ENCODE measurements at places on chromosomes 6 and 20.

DNA sequence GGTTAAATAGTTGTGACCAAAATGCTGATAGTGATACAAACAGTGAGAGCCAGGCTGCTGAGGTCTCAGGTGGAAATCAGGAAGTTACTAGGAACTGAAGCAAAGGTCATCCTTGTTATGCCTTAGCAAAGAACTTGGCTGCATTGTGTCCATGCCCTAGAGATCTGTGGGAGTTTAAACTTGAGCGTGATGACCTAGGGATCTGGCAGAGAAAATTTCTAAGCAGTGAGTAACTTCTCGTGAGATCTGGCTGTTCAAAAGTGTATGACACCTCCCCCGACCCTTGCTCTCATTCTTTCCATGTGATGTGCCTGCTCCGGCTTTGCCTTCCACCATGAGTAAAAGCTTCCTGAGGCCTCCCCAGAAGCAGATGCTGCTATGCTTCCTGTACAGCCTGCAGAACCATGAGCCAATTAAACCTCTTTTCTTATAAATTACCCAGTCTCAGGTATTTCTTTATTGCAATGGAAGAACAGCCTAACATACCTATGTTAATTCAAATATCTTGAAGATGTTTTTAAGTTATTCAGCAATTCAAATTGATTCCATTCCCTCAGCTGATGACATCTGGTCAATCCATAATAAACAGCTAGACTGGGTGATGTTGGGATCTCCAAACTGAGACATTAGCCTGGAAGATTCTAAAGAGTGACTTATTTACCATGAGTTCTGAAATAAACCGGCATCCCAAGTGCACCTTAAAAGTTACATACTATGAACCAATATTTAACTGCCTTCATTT, 33.8 kb downstream of the KIF16B start:
- DNase-seq = no peak

DNA sequence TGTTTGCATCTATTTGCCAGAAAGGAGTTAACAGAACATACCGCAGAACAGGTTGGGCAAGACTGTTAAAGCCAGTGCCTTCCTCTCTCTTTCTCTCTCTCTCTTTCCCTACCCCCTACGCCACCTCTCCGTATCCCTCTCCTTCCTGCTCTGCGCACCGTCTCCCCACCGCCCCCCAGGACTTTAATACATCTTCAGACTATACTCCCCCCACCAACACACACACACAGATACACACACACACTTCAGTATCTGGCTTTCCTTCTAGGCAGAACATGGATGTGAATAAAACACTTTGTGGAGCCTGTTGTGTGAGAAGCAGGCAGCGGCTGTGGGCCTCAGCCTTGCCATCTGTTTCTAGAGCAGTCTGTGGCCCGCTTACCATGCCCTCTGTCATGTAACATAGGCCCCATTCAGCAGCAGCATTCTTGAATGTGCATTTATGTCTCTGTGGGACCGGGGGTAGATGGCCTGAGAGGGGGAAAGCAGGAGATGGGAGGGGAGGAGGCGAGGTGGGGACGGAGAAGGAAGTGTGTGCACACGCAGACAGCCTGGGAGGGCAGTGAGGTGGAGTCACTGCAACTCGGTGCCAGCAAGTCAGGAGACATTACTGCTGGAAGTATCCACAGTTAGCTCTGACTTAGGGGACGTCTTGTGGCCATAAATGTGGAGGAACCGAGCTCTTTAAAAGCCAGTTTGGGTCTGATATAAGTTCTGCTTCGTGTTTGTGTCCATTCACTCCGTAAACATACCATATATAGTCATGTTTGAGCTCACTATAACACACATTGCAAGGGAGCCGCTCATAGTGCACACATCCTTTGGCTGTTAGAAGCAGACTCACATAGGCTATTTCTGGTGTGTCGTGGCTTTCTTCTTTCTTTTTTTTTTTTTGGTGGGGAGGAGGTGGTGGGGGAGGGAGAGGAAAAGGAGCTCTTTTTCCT, 38.4 kb downstream of the RREB1 start:
- no peak for DNase-seq

DNA sequence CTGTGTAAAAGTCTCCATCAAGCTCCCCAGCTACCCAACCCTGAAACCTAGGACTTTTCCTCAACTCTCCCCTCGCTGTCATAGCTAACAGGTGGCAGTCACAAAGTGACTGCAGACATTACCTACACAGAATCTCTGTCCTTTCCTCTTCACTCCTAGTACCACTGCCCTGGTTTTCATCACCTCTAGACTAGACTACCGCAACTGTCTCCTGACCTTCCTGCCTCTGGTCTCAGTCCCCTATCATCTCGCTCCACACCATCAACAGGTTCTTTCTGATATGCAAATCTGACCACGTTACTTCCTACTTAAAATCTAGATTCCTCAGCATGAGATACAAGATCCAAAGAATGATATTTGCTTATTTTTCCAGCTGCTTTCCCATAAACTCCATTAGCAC, 93.8 kb downstream of the SMLR1 start:
- DNase-seq = no peak

DNA sequence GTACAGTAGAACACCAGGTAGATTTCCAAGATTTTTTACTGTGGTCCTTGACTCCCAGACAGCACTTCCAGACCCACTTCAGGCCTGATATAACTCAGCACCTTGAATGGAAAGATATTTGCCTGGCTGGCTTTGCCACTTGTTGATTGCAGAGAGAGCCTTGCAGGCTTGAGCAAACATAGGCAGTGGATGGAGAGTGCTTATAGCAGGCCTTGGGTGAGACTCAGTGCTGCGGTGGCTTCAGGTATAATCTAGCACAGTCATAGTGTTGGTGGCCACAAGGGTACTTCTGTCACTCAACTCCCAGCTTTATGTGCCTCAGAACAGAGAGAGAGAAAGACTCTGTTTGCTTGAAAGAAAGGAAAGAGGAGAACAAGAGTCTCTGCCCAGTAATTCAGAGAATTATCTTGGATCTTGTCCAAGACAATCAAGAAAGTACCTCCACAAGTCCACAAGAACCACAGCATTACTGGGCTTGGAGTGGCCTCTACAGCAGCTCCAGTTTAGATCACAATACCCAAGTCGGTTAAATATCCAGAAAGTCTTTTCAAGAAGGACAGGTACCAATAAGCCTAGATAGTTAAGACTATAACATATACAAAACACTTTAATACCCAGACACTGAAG, 70.5 kb upstream of the FKBP1C start:
- DNase-seq = no peak

GRCh38 chr6:62262283-62262682, 23.7 kb downstream of the KHDRBS2 start:
- no peak for DNase-seq

DNA sequence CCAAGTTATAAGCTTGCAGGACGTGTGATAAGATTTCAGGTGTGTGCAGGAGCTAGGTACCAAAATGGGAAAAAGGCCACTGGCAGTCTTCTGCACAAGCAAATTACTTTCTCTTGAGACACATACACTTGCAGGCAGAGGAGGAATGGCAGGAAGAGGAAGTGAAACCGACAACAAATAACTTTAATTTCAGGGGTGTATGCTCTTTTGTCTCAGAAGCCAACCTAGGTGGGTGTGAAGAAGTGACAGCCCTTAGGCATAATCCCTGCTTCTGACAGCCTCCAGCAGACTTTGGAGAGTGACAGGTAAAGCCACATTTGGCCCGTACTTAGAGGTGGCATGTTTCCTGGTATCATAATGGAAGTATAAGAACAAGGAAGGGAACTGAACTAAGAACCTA, 118.8 kb upstream of the TRAF3IP2 start:
- DNase-seq = peak; percentile 44

DNA sequence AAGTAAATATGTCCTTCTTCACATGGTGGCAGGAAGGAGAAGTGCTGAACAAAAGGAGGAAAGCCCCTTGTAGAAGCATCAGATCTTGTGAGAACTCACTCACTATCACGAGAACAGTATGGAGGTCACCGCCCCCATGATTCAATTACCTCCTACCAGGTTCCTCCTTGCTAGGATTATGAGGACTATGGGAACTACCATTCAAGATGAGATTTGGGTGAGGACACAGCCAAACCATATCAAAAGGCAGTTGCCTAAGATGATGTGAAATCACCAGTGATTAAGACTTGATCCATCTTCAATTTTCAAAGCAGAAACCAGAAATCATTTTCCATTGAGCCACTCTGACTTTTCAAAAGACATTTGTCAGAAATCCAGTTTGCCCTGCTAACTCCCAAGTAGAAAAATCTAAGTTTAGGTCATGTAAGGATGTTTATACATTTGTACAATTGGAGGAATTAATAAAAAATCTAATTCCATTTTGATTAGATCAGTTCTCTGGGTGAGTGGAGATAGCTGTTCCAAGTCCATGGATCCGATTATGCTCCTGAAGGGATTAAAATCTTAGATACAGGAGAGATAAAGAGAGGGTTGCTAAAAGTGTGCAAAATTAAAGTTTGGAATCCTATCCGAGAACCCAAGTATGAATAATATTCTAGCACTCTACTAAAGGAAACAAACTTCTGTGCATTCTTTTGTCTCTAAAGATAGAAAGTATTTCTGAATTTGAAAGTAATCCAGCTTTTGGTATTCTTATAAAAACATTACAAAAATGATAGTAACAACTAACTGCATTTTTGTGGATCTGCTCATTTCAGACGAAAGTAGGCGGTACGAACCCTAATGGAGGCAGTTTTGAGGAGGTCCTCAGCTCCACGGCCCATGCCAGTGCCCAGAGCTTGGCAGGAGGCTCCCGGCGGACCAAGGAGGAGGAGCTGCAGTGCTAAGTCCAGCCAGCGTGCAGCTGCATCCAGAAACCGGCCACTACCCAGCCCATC, 39.5 kb downstream of the HDDC2 start:
- DNase-seq = no peak

DNA sequence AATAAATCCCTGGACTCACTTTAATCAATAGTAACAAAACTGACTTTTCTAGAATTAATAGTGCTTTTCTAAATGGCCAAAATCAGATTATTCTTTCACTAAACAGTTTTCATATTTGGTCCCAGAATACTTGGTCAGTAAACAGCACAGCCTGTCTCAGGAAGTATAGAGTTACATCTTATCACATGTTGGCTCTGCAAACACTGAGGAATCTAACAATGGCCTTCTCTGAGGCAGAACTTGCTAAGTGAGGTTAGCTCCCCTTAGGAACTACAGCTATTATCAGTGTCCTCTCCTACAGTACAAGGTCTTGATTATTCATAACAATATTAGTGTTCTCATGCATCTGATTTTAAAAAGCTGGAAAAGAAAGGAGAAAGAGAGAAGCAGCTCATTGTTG, 1622.8 kb downstream of the HACE1 start:
- DNase-seq = no peak

GRCh38 chr6:140124498-140124897, 750.0 kb upstream of the CITED2 start:
- no peak for DNase-seq

DNA sequence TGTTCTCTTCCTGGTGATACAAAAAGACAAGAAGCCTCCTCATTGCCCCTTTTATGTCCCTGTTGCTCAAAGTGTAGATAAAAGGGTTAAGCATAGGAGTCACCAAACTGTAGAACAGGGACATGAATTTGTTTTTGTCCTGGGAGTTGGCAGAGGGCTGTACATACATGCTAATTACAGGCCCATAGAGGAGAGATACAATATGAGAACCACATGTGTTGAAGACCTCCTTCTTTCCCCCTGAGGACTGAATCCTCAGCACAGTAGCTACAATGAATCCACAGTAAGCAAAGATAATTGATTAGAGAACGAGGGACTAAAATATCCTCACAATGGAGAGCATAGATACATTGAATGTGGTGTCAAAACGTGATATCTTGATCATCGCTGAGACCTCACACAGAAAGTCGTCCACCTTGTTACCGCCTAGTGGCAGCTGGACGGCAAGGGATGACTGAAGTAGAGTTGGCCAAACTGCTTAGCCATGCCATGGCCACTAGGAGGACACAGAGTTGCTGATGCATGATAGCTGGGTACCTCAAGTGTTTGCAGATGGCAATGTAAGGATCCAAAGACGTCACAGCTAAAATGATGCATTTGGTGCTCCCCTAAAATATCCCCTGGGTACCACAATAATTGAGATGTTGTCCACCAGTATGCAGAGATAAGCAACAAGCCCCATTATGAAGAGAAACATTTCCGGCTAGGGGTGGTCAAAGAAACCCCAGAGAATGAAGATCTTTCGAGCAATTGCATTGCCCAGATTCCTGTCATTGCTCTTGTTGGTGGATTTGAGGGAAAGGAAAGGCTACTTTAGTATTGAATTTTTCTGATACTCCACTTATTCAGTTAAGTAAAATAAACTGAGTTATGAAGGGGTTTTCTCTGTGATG, 15.0 kb downstream of the OR2B3 start:
- peak; percentile 12 for DNase-seq

- DNase-seq = no peak
Measured at GRCh38 chr6:14476793-14477531, 359.4 kb downstream of the CD83 start.

- DNase-seq = no peak
Measured at GRCh38 chr6:89260310-89260709, 43.2 kb upstream of the GABRR1 start.

- DNase-seq = no peak
Measured at GRCh38 chr6:1025821-1026220, 286.1 kb upstream of the FOXQ1 start.

DNA sequence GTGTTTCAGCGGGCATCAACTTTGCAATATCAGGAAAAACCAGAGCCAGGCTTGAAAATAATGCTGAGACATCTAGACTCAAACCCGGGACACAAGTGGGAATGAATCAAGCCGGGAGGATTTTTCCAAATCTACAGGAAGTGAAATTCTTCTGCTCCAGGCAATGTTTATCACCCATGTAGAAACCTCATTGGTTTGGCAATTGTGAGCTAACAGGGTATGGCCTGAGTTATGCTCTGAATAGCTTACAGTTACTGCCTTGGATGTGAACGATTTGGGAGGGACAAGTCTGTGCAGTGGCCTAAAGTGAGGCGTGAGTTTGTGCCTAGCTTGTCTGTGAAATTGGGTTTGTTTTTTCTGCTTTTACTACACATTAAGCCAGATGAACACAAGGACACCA, 87.4 kb downstream of the PCSK2 start:
- DNase-seq = no peak

DNA sequence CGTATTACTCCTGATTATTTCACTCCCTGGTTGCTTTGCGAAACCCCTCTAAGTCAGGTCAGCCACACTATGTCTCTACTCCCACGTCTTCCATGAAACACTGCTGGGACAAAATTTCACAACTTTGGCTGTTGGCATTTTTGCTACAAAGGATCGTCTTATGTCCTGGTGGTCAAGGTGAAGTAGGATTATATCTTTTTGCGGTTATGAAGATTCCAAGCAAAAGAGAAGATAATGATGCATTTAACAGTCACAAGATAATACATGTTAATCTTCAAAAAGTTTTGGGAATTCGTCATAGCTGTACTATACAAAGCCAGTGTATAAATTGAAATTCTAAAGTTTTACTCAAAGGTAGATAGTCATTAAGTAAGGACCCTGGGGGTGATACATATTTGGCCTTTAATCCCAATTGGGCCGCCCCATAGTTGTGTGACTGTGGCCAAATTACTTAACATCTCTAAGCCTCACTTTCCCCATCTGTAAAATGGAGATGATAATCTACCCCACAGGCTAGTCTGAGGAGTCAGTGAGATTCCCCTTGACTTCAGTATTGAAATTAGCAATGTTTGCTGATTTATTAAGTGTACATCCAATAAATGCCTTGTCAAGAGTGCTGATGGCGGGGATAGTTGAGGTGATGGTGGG, 212.1 kb downstream of the ARID1B start:
- no peak for DNase-seq

GRCh38 chr6:112204350-112204706, 50.0 kb downstream of the LAMA4 start:
- DNase-seq = no peak

All from GM19239 (cell line).